Activated CD8-positive, alpha-beta memory T cell treated with anti-CD3 and anti-CD28 coated beads, Interleukin-2, amount 50 U/mL, for 4 hours (primary cell): ENCODE measurements at places on chromosomes 5 and 9.

- no peak for DNase-seq
Measured at GRCh38 chr5:156354571-156354970, 27.6 kb downstream of the SGCD start.

GRCh38 chr5:150178262-150178661 lies 11.6 kb upstream of the SLC6A7 start:
- DNase-seq, result no peak

GRCh38 chr9:134781591-134782302 lies 98.9 kb upstream of the FCN2 start:
- no peak for DNase-seq

- DNase-seq, result no peak
Measured at GRCh38 chr9:13568841-13569601, 289.5 kb upstream of the MPDZ start.

- no peak for DNase-seq
Measured at GRCh38 chr9:130043654-130044623, 950 bp upstream of the FNBP1 start.

GRCh38 chr5:76471406-76471805 lies 68.3 kb downstream of the IQGAP2 start:
- DNase-seq, result no peak

DNA sequence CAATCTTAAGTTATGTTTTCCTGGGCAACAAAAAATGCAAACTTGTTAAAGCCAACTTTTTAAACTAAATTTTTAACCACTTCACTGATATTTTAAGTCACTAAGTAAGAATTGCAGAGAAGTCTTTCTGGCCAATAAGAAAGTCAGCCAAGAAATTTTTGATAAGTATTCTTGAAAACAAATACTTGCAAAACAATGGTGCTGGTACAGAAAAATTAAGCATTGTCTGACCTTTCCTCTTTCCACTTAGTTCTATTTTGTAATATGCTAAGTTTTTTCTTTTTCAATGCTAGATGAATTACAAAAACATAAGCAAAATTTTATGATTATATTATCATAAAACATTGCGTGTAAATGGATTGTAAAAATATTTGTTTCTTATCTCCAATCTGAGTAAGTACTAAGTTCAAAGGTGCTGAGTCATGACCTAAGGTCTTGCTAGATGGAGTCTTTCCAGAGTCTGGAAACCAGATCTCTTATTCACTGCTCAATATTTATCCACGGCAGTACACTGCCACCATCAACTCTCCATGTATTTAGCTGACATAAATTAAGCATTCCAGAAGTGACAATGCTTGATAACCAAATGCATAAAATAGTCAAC lies 139.7 kb downstream of the MEF2C start:
- DNase-seq, result no peak

DNA sequence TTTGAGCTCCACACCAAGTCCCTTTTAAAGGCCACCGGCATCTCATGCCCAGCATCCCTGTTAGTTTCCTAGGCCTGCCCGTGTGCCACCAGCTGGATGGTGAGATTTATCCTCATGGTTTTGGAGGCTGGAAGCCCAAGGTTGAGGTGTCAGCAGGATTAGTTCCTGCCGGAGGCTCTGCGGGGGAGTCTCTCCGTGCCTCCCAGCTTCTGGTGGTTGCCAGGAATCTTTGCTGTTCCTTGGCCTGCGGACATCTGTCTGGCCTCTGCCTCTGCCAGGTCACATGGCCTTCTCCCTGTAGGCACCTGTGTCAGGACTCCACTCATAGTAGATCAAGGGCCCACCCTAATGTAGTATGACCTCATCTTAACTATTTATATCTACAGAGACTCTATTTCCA lies 45.4 kb downstream of the JADE2 start:
- DNase-seq, result no peak

- DNase-seq, result no peak
Measured at GRCh38 chr5:107652839-107653607, 17.7 kb downstream of the EFNA5 start.

- no peak for DNase-seq
Measured at GRCh38 chr9:36914212-36914577, 119.9 kb downstream of the PAX5 start.

GRCh38 chr5:5736007-5736406 lies 313.5 kb downstream of the ICE1 start:
- DNase-seq, result no peak

- DNase-seq, result no peak
Measured at GRCh38 chr9:76419782-76420380, 25.7 kb upstream of the RFK start.

DNA sequence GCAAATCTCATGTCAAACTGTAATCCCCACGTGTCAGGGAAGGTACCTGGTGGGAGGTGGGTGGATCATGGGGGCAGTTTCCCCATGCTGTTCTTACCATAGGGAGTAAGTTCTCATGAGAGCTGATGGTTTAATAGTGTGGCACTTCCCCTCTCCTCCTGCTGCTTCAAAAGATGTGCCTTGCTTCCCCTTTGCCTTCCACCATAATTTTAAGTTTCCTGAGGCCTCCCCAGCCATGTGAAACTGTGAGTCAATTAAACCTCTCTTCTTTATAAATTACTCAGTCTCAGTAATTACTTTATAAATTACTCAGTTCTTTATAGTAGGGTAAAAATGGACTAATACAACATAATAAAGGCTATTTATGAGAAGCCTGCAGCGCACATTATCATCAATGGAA lies 7.1 kb upstream of the CNTRL start:
- DNase-seq, result no peak

DNA sequence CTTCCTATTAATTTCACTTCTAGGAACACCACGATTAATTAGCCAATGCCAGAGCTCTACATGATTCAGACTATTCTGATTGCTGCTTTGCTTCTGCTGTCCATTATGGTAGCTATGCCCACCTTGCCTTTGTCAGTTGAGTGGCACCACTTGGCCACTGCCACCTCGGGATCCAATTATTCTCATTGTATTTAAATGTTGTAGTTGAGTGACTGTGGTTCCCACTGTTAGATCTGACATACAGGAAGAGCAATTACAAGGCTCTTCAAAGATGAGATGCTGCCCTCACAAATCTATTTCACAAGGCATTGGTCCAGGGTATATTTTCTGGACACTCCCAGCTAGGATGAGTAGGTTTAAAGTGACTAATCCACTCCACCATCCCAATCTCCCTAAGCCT lies 864.5 kb upstream of the EDIL3 start:
- no peak for DNase-seq

GRCh38 chr9:69785757-69786156 lies 25.9 kb upstream of the PTAR1 start:
- DNase-seq, result no peak

GRCh38 chr9:91489361-91489899 lies 65.8 kb upstream of the NFIL3 start:
- no peak for DNase-seq

DNA sequence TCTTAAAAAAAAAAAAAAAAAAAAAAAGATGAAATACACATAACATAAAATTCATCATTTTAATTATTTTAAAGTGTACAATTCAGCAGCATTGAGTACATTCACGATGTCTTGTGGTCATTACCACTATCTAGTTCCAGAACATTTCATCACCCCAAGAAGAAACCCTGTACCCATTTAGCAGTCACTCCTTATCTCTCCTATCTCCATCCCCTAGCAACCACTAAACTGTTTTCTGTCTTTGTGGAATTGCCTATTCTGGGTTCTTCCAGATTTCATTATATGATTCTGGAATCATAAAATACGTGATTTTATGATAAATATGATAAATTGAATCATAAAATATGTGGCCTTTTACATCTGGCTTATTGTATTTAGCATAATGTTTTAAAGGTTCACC lies 8.9 kb upstream of the HMCN2 start:
- DNase-seq, result no peak

- no peak for DNase-seq
Measured at GRCh38 chr9:131386281-131386680, 7.6 kb upstream of the PRRC2B start.

GRCh38 chr5:179803651-179804554 lies 2.8 kb downstream of the MGAT4B start:
- DNase-seq, result no peak

DNA sequence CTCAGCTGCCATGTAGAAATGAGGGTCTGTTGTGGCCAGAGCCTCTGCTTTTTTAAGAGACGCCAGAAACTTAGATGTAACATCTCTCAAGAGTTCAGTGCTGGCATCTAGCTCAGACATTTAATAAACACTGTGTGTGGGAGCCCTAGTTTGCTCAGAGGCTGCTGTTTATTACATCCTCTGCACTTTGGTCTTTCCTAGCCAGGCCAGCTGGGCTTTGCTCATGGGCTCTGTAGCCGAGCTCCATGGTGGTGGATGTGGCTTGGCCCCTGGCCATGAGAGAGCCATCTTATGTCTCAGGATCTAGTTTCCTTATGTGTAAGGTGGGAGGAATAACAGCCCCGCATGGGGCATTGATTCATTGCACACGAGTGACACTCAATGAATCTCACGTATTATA lies 30.0 kb downstream of the ARHGEF37 start:
- DNase-seq, result no peak

- no peak for DNase-seq
Measured at GRCh38 chr5:66515209-66515608, 81.0 kb upstream of the MAST4 start.

GRCh38 chr9:135010586-135010860 lies 76.9 kb upstream of the OLFM1 start:
- no peak for DNase-seq

DNA sequence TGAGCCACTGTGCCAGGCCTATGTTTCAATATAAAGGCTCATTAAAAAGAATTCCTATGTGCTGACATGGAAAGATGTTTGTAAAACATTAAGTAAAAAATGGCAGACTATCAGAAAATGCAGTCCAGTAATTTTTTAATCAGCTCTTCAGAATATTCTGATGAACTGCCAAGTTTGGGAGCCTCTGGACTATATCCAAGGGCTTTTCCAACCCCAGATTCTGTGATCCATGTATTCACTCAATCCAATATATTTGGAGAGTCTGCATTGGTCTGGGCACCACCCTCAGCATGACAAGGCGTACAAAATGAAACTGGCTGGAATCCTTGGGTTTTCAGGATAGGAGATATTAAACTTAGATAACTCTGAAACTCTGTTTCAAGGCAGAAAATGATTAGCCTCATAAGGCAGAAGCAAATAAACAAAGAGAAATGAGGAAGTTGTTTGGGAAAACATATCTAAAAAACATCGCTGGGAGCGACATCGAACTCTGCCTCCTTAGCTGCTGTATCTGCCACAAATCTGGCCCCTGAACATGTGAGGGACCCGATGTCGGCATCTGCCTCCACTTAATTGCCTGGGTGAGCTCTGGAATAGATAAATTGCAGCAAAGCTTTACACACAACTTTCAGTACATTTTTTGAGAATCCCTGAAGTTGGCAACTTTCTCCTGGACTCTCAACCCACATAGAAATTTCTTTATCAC lies 14.4 kb downstream of the PDE6A start:
- DNase-seq, result no peak

GRCh38 chr5:142934051-142934762 lies 164.0 kb downstream of the ARHGAP26 start:
- DNase-seq, result no peak

GRCh38 chr9:84343111-84343521 lies 2.6 kb upstream of the SLC28A3 start:
- DNase-seq, result no peak

- no peak for DNase-seq
Measured at GRCh38 chr9:114176624-114177291, 21.4 kb downstream of the COL27A1 start.

DNA sequence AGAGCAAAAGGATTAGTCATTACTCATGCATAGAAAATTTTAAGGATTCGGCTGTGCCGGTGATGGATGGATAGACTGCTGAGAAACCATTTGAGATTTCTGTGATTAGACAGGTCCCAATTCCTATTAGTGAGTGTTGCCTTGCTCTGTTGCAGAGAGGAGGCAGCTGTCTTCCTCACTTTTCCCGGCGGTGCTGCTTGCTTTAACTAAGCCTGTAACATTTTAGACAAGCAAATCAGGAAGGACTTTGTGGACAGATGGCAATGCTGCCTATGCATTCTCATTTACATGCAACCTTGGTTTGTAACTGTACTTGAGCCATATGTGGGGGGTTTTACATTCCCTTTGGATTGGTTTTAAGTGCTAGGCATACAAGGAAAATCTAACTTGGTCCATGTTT lies 1176.3 kb downstream of the CDH18 start:
- no peak for DNase-seq

DNA sequence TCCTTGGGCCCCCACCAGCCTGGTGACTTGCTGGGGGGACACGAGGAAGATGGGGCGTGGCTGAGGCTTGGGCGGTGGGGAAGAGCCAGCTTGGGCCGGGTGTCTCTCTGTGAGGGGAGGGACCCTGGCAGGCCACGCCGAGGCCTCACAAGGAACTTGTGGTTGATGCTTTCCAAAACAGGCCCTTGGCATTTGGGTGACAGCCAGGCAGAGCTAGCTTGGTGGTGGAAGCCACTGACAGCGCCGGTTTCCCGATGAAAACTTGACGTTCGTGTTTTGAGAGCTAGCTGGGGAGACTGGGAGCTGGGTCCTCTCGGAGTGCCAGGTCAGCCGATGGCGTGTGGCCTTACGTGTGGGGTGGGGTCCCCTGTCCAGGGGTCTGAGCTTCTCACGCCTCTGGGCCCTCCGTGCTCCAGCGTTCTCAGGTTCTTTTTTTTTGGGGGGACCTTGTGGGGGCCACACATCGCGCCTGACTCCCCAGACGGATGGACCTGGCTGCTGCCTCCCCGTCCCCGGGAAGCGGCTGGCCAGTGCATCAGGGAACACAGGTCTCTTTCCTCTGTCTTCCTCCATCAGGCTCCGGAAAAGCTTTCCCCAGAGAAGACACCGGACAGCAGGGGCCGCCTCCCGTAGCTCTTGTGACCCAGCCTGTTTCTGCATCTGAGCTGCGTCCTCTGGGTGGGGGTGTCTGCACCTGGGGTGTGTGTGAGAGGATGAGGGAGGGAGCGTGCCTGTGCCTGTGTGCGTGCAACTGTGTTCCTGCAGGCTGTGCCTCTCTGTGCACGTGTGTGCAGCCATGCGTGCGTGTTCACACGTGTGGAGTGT lies 129.3 kb upstream of the LPCAT1 start:
- no peak for DNase-seq

GRCh38 chr5:74272831-74273451 lies 367.6 kb downstream of the ENC1 start:
- no peak for DNase-seq

DNA sequence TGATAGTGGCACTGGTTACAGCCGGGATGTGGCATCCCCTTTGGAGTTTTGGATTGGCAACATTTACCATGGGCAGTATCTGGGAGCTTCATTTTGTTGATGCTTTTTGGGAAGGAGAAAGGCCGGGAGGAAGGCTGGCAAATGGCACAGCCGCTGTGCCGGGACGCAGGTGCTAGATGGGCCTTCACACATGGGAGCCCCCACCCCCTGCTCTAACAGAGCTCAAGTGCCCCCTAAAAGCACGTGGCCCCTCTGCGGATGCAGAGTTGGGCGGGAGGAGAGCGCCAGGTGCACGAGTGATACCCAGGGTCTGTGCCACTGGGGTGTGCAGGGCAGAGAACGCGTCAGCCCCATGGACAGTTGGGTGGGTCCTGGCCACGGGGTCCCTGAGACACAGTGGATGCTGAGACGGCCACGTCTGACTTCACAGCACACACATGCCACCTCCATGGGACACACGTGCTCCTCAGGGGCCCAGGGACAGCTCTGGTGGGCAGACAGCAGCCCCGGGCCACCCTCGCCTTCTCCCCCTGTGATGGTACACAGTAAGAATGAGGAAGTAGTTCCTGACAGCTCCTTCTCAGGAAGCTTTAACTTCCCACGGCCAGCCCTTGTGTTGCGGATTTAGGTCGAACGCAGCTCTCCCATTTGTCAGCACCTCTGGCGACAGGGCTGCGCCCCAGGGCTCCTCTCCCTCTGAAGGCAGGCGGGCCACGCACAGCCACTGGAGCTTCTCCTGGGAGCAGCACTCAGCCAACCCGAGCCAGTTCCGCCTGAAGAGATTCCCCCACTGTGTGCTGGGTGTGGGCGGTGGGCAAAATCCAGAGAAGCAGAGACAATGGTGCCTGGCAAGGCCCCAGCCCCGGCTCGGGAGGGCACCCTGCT lies 10.8 kb downstream of the SLC9A3 start:
- no peak for DNase-seq
